D721Med (cell line): ENCODE measurements at places on chromosomes 11 and 22.
A peak's percentile ranks its signal among the peaks of the same experiment; 100 is the strongest.

GRCh38 chr22:46457502-46458488, 79.6 kb downstream of the CELSR1 start:
- DNase-seq: no peak

DNA sequence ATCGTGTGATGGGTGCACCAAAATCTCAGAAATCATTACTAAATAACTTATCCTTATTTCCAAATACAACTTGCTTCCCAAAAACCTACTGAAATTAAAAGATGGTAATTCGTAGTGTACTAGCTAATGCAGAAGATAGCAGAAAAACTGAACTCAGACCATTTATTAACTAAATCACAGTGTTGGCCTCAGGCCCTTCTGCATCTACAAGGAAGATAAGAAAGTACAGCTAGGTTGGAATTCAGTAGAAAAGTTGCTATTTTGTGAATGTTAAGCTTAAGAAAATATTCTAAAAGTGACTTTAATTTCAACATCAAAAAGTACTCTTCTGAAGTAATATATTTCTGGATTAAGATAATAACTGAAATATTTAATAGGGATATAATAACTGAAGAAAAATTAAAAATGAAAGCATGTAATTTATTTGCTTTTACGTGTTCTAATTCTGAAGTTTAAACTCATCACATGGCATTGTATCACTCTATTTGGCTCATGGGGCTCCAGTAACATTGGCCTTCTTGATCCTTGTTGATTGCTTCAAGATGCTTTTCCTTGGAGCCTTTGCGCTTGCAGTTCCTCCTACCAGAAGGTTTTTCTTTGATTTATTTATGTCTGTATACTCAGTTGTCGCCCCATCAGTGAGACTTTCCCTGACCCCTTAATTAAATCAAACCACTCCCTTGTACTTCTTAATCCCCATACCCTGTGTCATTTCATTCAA, 847.9 kb upstream of the ANO3 start:
- no peak for DNase-seq

DNA sequence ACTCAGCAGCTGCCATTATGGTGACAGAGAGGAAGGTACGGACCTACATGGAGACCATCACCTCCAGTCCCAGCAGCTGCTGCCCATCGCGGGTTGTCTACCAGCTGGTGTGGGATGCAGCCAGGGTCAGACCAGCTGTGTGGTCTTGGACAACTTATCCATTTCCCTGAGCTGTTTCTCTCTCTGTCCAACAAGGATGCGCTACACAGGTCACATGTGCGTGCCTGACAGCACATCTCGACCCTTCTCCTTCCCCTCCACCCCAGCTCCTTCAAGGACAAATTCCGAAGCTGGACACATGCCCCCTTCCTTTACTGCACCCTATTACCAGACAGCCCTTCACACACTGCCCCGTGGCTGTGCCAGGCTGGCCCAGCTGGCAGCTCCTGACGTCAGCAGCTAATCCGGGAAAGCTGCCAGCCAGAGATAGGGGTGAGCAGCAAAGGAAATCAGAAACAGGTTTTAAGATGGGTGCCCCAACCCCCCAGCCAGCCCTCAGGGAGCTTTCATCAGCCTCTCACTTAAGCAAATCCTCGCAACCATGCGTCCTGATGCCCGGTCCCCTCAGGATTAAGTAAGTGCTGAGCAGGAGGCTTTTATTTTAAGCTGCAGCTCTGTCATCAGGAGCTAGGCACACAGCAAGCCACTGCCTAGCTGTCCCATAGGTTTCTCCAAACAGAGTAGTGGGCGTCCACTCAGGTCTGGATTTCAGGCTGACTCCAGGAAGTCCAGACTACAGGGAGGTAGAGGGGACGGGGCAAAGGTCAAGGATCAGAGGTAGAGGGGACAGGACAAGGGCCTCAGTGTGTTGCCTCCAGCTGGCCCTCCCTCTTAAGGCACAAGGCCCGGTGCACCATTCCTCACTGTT, 20.3 kb downstream of the TEF start:
- DNase-seq: peak; percentile 61

- no peak for DNase-seq
Observed at GRCh38 chr11:2789331-2789730, 89.5 kb upstream of the KCNQ1OT1 start.

DNA sequence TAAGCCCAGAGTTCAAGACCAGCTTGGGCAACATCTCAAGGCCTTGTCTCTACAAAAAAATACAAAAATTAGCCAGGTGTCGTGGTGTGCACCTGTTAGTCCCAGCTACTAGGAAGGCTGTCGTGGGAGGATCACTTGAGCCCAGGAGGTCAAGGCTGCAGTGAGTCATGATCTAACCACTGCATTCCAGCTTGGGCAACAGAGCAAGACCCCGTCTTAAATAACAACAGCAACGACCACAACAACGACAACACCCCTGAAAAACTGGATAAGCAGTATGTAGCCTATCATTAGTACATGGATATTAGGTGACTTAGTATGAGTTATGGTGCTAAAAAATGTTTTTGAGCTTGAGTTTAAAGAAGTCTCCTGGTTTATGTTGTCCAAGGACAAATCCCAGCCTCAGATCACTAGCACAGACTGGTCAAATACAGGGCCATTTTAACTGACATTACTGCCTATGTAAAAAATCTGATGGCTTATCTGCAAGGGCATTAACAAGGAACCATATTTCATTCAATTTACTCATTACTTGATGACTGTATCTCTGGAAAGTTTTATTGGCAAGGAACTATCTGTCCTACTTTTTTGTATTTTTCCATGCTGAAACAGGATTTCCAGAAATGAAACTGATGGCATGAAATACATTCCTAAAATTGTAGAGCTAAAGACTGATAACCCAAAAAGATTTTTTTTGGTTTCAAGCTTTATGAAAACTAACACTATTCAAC, 23.4 kb downstream of the C2CD3 start:
- DNase-seq: no peak

DNA sequence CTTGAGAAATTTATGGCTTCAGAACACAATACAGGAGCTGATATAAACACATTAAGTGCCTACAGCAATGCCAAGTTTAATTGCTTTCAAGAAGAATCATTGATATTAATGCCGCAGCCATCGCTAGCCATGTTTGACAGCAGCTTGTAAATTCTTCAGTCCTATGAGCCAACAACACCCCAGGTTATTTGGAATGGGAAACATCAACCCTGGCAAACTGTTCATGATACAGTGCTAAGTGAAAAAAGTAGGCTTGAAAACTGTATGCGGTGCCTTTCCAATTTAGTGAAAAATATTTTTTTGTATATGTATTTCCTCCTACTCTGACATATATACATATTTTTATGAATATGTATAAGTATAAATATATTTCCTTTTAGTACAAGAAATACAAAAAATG, 142.6 kb downstream of the CSNK2A3 start:
- DNase-seq: no peak

DNA sequence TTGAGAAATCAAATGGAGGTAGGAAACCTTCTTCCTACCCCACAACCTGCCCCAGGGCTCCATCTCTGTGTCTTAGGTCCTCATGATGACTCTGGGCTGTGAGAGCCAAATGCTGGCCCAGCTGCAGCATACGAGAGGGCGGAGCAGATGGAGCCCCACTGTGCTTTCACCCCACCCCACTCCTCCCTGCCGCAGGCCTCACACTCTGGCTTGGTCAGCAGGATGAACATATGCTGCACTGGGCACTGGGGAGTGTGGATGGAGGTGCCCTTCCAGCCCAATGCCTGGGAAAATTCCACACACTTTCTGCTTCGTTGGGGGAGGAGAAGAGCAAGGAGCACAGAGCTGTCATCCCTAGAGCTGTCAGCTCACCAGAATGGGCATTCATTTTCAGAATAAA, 271.6 kb upstream of the CADM1 start:
- DNase-seq: no peak

- DNase-seq: no peak
Observed at GRCh38 chr11:118973985-118974384, 2.4 kb downstream of the FOXR1 start.

GRCh38 chr22:19704355-19705015, 9.8 kb upstream of the SEPTIN5 start:
- no peak for DNase-seq

DNA sequence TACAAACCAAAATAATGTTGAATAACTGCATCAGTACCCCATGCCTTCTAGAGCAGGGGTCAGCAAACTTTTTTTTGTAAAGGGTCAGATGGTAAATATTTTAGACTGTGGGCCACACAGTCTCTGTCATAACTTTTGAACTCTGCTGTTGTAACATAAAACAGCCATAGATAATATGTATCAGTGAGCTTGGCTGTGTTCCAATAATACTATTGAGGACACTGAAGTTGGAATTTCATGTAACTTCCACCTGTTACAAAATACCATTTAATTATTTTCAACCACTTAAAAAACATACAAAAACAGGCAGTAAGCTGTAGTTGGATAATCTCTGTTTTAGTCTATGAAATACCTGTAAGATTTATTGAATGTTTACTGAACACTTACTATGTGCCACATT, 55.2 kb downstream of the PICALM start:
- no peak for DNase-seq

GRCh38 chr11:83574519-83574918, 288.4 kb upstream of the CCDC90B start:
- DNase-seq: no peak

DNA sequence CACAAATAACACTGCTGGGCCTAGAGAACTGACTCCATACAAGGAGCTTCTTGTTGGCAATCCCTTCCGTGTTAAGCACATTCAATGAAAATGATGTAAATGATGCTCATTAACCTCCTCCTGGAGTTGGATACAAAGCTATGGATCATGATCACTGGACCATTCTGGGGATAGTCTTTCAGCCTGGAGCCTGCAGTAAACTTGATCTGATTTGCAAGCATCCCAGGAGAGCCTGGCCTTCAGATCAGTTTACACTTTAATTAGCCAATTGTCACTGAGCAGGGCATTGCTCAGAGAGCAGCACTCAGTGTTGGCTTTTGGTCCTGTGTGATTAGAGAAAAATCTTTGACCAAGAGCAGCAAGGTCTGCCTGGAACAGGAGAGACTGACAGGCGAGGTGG, 45.6 kb downstream of the ARFGAP3 start:
- no peak for DNase-seq

GRCh38 chr22:47267513-47268282, 505.2 kb downstream of the TBC1D22A start:
- DNase-seq: no peak

- DNase-seq: no peak
Observed at GRCh38 chr11:92397221-92397755, 172.7 kb downstream of the FAT3 start.

DNA sequence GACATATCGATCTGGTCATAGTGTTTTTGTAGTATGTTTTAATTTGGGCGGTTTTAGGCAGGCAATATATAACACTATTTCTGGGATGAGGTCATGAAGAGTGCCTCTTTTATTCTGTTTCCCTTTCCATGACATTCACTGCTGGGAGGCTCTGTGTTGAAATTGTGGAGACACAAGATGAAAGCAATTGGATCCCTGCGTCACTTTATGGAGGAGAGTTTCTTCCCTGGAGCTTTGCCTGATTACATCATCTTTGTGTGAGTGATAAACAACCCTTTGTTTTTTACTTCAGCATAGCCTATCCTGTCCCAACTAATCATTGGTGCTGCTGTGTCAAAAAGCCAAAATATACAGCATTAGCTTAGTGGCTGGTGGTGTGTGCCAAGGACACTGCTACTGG, 48.6 kb downstream of the PARVG start:
- no peak for DNase-seq

DNA sequence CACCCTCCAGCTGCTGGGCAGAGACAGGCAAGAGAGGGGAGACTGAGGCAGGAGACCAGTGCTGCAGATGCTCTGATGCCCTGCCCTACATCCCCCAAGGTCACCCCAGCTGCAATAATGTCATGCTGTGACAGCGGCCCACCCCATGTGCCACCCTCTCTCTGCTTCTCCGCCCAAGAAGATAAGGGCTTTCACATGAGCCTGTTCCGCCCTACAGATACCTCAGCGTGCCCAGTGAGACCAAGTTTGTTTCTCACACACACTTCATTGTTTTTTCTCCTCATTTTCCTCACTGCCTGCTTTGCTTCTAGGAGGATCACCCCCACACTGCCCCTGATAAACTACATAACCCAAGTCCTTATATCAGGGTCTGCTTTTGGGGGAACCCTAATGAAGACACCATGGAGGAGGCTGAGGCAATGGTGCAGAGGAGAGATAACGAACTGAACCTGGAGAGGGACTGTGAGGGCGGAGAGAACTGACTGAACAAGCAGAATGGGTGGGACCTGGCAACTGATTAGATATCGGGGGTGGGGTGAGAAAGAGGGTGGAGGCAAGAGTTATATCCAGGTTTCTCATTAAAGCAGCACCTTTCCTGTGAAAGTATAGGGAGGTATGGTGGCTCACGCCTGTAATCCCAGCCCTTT, 37.5 kb upstream of the TSKU start:
- no peak for DNase-seq

GRCh38 chr11:62804310-62805075, 747 bp downstream of the NXF1 start:
- DNase-seq: no peak

DNA sequence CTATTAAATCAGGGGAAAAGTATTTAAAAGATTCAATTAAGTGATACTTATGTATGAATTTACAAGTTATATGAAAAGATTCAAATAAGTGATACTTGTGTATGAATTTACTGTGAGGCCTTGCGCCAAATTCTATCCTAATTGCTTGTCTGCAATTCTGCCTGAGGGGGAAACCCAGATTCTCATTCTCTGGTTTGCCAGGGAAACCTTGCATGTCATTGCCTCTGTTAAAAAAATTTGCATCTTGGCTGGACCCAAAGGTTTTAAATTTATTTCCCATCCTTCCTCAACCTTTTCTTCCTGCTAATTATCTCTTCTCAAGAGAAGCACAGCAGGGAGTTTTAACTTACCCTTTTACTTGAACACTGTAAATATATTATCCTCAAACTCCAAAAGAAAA, 13.8 kb downstream of the OLFML1 start:
- no peak for DNase-seq

DNA sequence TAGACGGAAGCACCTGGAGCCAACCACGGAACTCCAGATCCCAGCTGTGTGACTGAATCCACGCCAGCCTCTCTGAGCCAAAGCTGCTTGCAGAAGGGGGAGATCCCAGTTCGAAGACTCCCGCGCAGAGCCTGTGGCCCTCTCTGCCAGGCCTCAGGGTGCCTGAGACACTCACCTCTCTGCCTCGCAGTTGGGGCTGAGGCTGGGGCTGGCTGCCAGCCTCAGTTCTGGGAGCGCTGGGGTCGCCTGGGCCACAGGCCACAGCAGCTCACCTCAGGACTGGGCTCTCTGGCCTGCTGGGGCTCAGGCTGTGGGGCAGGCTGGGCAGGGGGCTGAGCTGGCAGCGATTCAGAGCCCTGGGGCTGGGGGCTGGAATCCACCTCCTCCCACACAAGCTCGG, 8.2 kb upstream of the IGF2 start:
- DNase-seq: no peak
